D721Med (cell line): ENCODE measurements at places on chromosomes 7 and 10.

DNA sequence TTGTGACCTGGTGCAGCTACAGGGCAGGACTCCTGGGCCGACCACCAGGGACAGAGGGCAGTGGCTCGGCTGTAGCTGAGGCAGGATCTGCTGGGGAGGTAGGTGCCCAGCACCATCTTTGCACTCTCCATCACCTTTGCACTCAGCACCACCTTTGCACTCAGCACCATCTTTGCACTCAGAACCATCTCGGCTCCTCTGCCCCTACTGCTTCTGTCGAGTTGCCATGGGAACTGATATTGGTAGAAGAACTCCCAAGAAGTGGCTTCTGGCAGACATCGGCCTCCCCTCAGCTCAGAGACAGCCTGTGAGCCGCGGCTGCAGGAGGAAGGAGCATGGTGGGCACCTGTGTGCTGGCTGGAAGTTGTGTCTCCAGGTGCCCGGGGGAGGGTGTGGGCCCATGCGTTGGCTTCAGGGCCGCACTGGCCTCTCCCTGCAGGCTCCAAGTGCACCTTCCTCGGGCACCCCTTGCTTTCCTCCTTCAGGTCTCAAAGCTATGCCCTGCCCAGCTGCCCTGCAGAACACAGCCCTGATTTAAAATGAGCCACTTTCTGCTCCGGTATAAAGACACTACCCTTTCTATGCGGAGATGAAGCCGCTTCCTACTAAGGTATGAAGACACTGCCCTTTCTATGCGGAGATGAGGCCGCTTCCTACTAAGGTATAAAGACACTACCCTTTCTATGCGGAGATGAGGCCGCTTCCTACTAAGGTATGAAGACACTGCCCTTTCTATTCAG is 514.5 kb downstream of the PTPRN2 start:
- no peak for DNase-seq

GRCh38 chr7:21617916-21618390 is 75.1 kb downstream of the DNAH11 start:
- no peak for DNase-seq

GRCh38 chr10:2438248-2438939 is 629.0 kb upstream of the PFKP start:
- DNase-seq, result no peak

- no peak for DNase-seq
Observed at GRCh38 chr10:116111483-116112095, 161.4 kb downstream of the GFRA1 start.

GRCh38 chr7:152909683-152910544 is 150.4 kb downstream of the ACTR3B start:
- no peak for DNase-seq

DNA sequence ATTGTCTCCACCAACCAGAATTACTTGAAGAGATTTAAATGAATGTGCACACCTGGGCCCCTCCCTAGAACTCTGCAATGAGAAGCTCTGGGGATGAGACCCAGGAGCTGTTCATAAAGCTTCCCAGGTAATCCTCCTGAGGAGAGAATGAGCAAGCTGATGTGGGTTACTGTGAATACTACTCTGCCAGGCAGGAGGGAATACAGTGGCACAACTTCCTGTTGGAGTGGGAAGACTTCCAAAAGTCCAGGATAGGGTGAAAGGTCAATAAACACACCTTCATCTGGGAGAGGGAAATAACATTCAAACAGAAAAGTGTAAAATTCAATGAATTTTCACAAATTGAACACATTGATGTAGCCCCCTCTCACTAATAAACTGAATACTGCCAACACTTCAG is 351.4 kb downstream of the ABCA13 start:
- DNase-seq, result no peak

DNA sequence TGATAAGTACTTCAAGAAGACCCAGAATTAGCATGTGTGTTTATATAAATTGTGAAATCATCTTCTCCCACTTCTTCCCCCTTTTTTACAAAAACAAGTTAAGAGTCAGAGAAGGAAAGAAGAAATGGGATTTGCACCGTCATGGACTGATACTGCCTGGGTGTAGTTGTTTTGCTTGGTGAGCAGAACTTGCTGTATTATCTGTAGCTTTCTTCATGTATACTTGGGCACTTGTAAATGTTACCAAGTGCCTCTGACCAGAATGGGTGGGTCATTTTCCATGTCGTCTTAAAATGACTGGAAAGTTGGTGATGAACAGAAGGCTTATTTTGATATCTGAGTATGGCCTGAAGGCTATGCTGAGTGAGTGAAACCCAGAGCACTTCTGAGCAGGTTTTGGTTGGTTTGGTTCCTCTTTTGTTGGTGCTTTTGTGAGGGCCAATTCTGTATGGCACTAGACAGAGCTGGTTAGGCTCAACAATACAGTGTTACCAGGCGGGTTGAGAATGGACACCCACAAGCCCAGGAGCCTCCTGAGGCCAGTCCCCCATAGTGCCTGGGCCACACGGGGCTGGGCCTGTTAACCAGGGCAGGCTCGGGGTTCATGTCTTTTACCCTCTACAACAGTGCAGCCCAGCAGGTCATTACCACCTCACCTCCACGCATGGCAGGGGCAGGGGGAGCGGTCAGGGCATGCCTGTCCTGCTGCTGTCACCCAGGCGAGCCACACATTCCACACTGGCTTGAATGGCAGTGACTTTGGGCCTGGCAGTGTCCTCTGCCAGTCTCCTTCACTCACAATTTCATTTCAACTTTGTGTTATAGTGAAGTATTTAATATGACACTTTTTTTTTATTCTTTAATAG is 115.1 kb downstream of the CCNY start:
- DNase-seq, result no peak

- DNase-seq, result no peak
Observed at GRCh38 chr10:79058899-79059841, 9.6 kb upstream of the ZMIZ1 start.

GRCh38 chr7:151168787-151169162 is 1.3 kb upstream of the GBX1 start:
- DNase-seq, result no peak

- DNase-seq, result no peak
Observed at GRCh38 chr7:154231732-154232131, 179.5 kb downstream of the DPP6 start.

GRCh38 chr10:64346389-64346788 is 825.2 kb downstream of the REEP3 start:
- no peak for DNase-seq

DNA sequence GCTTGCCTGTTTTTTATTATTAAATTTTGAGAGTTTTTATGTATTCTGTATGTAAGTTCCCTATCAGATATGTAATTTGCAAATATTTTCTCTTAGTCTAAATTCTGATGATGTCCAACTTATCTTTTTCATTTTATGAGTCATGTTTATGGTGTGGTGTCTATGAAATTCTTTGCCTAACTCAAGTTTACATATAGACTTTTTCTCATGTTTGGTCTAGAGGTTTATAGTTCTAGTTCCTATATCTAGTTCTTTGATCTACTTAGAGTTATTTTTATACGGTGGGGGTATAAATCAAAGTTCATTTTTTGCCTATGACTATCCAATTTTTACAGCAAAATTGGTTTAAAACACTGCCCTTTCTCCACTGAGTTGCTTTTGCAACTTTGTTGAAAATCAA is 26.3 kb upstream of the CCDC7 start:
- no peak for DNase-seq

DNA sequence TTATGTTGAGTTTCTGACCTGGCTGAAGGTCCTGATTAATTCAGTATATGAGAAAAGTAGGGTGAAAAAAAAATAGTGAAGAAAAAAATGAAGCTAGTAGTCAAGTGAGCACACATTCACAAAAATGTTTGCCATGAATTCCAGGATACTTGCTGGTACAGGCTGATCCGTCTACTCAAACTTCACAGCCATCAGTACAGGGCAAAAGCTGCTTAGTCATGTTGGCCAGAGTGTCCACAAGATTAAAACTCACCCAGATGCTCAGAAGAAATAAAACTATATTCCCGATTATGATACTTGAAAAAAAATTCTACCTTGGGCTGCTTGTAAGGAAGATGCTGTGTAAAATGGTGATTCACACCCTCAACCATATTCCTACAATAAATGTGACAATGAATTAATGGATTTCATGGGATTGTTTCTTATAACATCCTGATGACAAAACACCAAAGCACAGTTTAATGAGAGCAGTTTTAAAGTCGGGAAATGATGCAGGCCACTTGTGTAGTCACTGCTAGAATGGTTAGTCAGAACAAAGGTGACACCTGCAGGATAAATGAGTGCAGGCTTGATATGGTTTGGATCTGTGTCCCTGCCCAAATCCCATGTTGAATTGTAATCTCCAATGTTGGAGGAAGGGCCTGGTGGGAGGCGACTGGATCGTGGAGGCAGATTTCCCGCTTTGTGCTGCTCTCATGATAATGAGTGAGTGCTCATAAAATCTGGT is 49.2 kb upstream of the ANKRD1 start:
- no peak for DNase-seq

DNA sequence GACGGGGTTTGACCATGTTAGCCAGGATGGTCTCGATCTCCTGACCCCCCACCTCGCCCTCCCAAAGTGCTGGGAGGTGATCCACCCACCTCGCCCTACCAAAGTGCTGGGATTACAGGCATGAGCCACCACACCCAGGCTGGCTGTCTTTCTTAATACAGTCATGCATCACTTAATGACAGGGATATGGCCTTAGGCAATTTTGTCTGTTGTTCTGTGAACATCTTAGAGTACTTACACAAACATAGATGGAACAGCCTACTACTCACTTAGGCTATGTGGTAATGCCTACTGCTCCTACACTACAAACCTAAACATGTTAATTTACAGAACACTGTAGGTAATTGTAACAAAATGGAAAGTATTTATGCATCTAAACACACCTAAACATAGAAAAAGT is 106.6 kb upstream of the KCNMA1 start:
- no peak for DNase-seq

DNA sequence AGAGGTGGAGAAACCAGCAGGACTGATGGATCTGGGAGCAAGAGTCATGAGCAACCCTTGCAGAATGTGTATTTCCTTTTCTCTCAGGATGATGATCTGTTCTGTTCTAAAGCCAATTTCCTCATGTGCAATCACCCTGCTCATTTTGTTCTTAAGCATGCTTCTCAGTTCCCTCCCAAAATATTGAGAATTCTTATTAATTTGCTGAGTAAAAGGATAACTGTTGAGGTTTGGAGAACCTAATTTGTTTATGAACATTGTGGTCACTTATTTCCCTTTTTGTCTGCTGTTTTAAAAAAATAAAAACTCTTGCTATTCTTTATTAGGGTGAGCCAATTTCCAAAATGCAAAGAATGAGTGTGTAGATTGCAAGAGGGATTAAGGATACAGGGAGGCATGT is 106.8 kb downstream of the APBB1IP start:
- no peak for DNase-seq

GRCh38 chr10:84999929-85000328 is 671.5 kb downstream of the CCSER2 start:
- no peak for DNase-seq

DNA sequence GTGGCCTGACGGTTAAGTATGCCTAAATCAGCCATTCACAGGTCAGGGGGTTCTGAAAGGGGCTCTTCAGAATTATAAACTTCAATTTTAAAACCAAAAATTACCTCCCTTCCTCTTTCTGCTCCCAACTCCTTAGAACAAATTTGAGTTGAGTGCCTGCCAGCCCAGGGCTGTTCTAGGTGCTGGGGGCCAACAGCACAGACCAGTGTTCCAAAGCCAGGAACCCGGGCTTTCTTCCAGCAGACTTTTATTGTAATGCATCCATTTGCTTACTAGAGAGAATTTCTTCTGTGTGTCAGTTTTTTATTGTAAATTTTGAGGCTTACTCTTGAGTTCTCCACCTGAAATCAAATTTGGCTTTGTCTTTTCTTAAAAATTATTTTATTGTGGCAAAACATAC is 238.5 kb downstream of the CACNB2 start:
- no peak for DNase-seq
